Mesenteric fat pad (tissue), 1 donor: ENCODE measurements at places on chromosomes 1 and 21. TPM values are rescaled to one million over a fixed set of nuclear protein-coding genes. Genes with fewer than 3 reads are reported as not detected.

SORT1 gene
- 169 TPM for total RNA-seq

AMPD1 gene
- not detected for total RNA-seq

ANGPTL1 gene
- 23.4 TPM for total RNA-seq

- DNase-seq = no peak
Observed at GRCh38 chr1:12001996-12002493, 17.3 kb upstream of the MIIP start.

DNA sequence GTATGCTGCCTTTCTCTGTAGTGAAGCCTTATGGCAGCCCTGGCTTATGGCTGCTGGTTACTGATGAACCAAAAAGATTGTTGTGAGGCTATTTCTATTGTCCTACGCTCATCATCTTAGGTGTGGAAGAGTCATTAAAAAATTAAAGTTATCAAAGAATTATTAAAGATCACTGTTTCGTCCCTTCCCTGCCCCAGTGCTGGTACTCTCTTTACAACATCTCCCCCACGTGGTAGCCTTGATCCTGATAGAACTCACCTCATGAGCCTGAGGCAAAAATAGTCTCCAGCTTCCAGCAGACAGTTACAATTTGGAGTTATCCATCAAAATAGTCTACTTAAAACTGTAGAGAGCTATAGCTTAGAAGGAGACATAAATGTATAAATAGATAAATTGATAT, 201.5 kb downstream of the S1PR1 start:
- no peak for DNase-seq

CD53 gene
- 93.6 TPM for total RNA-seq

FBLIM1 gene
- total RNA-seq = 34.5 TPM
